ENCODE measurements at places on chromosomes 1 and 21.

- peak; percentile 53 for DNase-seq
Measured at GRCh38 chr1:231053493-231054162, 13.6 kb upstream of the FAM89A start.

- DNase-seq, result peak; percentile 44
Measured at GRCh38 chr1:16386454-16387113, 19.5 kb downstream of the SZRD1 start.

- no peak for DNase-seq
Measured at GRCh38 chr1:30420519-30421050, 302.8 kb downstream of the MATN1 start.

GRCh38 chr1:41613689-41614574 is 129.4 kb upstream of the EDN2 start:
- no peak for DNase-seq

- DNase-seq, result no peak
Measured at GRCh38 chr1:210455840-210456603, 127.3 kb downstream of the HHAT start.

DNA sequence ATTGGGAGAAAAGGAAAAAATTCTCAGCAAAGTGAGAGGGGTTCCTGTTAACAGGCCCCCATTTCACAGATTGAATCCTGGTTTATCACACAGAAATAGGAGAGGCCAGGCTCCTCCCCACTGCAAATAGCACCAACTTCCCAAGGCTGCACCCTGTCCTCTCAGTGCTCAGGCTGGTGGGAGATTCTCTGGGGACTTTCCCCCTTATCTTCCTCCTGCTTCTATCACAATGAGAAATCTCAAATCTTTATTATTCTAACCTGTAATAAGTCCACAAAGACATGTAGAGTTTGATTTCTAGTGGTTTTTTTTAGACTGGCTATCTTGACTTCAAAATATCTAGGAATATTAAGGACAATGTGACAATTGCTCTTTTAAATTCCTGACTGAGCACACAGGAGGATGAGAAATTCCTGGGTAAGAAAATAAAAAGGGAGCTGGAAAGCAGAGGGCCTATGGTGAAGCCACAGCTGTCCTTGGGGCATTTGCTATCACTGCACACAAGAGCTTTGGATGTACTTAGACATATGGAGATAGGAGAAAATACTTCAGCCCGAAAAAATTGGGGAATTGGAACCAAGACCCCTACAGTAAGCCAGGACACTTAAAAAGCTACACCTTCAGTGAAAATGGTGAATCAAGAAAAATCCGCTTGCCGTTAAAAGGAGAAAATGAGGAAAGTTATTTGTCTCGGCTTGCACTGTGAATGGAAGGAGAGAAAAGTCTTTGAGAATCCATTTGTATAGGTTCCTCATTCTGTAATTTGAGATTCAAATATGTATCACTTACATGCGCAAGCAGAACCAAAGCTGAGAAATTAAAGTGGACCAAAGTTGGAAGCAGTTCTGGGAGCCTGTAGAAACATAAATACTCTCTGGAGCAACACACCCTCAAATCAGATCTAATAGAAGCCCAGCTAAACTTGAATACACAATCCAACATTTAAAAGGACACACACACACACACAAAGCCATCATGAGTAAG is 65.9 kb upstream of the C1orf105 start:
- no peak for DNase-seq

- peak; percentile 73 for DNase-seq
Measured at GRCh38 chr21:39660191-39660980, 47.6 kb downstream of the B3GALT5 start.

DNA sequence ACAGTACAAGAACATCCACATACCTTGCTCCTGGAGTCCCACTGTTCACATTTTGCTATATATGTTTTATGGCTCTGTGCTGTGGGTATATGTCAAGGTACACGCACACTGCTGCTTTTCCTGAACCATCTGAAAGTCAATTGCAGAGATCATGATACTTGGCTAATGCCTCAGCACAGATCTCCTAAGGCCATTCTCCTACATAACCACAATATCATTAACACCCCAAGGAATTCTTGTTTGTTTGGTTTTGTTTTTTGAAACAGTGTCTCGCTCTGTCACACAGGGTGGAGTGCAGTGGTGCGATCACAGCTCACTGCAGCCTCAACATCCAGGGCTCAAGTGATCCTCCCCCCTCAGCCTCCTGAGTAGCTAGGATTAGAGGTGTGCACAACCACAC is 16.0 kb downstream of the CTNNBIP1 start:
- no peak for DNase-seq

DNA sequence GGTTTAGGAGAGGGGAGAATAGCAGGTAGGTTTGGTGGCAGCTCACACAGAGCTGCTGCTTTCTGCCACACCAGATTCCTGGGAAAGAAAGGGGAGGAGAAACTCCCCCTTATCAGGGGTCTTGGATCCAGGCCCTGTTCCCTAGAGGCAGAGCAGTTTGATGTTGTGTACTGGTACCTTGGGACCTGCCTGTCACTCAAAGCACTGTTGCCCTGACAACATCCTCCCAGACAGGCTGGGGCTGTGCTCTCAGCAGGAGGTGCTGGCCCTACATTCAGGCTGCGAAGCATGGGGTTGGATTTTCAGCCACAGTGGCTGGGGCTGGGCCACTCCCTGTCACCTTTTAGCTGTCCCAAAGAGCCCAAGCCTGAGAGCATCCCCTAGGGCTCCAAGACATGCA is 188.0 kb downstream of the GRIK3 start:
- no peak for DNase-seq

DNA sequence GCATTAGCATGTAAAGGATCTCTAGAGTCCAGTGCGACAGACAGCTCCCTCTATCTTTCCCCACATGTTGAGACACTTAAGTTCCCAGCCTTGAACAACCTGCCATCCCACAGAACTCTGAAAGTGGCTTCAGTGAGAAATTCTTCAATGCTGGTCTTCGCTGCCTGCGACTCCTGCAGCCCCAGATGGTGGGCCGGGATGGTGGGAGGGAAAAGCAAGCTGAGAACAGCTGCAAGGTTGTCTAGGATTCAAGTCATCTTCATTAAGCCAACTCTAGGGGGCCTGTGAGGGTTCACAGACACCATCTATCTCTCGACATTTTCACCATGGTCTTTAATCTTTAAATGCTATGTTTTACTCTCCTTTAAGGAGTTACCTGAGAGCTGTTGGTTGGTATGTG is 185.5 kb upstream of the C1orf174 start:
- DNase-seq, result no peak

- DNase-seq, result no peak
Measured at GRCh38 chr1:116667575-116668105, at the start of gene IGSF3. Gene IGSF3 (minus strand): TSS chr1:116667733. CDS start chr1:116666326, 1,407 bp downstream.

DNA sequence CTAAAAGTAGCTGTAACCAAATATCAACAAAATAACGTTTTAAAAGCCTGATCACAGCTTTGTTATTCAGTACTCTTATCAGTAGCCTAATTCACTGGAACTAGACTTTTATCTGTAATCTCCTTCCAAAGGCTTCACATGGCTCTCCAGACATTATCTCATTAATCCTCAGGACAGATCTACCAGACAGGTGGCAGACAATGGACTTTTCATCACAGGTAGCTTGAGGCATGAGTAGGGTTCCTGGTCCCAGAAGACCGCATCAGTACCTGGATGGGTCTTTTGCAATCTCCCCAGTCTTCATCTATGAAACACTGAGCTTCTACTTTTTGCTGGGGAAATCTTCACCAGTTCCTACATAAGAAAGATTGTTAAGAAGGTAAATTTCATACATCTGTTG is 132.2 kb upstream of the FOXD3 start:
- DNase-seq, result no peak

- DNase-seq, result no peak
Measured at GRCh38 chr1:1598720-1599029, 1.3 kb downstream of the FNDC10 start.
